ENCODE measurements at places on chromosomes 1 and 21.

- no peak for DNase-seq
Observed at GRCh38 chr1:175472464-175472863, 270.9 kb downstream of the TNR start.

DNA sequence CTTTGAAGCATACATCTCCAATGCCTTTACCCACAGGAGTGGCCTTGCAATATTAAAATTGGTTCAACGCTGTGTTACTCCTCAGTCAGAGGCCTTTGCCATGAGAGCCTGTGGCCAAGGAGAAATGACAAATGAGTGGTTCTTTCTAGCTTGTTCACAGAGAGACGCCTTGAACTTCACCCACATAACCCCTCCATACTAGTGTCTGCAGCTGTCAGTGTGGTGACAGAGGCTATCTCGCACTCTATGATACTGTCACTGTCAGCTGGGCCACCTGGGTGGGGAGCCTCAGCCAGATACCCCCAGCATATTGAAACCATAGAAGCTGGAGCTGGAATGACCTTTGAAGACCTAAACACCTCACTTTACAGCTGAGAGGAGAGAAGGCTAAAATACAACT, 57.4 kb upstream of the LBR start:
- DNase-seq = no peak

DNA sequence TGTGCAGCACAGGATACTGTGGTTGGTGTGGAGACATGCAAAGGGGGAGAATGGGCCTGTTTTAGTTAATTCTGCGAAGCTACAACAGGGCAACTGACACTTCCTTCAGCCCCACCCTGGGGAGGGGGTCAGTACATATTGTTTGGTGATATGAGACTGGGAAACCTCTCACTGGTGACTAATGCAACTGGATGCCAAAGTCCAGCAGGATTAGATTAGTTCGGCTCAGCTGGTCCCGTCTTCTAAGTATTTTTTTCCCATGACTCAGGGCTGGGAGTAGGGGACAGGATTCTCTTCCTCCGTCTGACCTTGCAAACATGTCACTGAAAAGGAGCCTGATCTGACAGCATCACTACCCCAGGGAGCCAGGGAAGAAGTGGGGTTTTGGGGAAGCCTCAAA, 43.0 kb downstream of the PLXNA2 start:
- no peak for DNase-seq

- no peak for DNase-seq
Observed at GRCh38 chr21:38438462-38438893, 59.8 kb downstream of the ERG start.

DNA sequence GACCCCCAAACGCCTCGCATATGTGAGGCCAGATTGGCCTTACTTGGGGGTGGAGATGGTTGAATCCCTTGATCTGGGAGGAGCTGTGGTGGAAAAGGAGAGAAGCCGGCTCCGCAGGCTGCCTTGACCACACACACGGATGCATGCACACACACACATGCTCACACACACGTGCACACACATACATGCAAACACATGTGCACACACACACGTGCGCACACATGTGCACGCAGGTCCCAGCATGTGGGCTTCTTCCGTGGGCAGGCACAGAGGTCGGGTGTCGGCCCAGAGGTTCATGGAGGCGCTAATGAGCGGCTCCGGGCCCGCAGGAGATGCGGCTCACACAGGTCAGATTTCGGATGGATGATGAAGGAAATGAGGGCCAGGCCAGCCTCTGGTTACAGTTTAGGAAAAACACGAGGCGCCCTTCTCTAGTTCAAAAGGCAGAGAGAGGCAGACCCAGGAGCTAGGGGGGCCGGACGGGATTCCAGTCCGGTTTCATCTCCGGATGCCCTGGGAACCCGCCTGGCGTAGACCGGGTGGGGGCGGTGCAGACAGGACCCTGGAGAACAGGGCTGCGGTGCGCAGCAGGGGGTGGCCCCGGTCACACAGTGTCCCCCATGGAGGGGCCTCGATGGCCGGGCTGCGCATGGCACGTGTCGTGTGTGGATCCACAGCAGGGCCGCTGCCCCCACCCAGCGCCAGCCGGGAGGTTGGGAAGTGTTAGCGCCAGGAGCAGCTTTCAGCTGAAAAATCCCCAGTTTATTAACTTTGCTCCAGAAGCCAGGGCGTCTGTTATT, 91.1 kb upstream of the ACTRT2 start:
- DNase-seq = no peak

- no peak for DNase-seq
Observed at GRCh38 chr1:55369474-55369873, 154.3 kb upstream of the USP24 start.

DNA sequence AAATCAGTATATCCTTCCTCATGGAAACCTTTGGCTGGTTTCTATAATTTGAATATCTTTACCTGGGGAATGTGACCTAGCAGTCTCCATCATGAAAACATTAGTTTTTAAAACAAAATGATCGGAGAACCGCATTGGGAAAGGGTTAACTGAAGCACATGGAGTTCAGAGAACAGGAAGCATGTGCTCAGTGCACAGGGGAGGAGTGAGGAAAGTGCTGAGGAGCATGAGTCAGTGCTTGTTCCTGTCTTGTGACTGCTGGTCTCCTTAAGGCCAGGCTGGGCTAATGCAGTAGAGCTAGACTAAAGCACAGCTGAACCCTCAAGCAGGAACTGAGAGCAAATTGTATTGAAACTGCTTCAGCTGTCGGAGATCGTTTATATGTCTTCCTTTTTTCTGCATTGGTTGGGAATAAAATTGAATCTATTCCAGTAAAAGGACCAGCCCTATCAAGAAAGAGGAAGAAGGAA, 5.8 kb downstream of the IFI16 start:
- peak; percentile 96 for DNase-seq

DNA sequence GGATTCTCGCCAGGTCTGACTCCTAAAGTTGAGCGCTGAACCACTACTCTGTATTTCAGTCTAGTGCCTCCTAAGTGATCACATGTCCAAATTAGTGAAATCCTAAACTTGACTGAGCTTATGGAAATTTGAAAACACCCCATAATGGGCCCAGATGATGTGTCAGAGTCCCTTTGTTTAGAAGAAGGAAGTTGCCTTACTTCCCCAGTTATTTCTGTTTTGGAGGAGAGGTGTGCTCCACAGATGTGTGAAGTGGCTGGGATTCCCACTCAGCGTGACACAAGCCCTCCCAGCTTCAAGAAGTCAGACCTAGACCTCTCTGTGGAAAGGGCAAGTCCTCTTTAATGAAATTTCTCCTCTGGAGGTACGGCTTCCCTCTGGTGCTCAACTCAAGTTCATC, 188.8 kb downstream of the TTLL7 start:
- DNase-seq = no peak

GRCh38 chr1:31482482-31483011, 69.5 kb downstream of the SERINC2 start:
- DNase-seq = no peak

- DNase-seq = no peak
Observed at GRCh38 chr1:18723206-18723605, 92.6 kb downstream of the PAX7 start.

- DNase-seq = no peak
Observed at GRCh38 chr1:97337250-97338030, 583.4 kb downstream of the DPYD start.

DNA sequence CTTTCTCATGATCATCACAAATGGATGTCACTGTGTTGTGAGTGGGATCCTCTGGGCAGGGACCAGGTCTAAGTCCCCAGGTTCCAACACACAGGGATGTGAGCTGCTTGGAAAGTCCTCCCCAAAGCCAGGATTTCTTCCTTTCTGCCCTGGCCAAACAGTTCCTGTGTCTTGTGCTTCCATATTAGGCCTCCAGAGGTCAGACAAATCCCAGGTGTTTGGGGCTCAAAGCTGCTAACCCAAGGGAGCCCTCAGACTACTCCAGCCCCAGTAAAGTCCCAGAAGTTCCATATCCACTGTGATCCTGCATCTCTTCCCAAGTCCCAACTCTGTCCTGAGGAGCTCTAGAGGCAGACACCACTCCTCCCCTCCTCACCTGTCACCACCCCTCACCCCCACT, 27.7 kb upstream of the MAGOH start:
- no peak for DNase-seq

- DNase-seq = no peak
Observed at GRCh38 chr1:207025146-207025880, 7.2 kb downstream of the C1orf116 start.

DNA sequence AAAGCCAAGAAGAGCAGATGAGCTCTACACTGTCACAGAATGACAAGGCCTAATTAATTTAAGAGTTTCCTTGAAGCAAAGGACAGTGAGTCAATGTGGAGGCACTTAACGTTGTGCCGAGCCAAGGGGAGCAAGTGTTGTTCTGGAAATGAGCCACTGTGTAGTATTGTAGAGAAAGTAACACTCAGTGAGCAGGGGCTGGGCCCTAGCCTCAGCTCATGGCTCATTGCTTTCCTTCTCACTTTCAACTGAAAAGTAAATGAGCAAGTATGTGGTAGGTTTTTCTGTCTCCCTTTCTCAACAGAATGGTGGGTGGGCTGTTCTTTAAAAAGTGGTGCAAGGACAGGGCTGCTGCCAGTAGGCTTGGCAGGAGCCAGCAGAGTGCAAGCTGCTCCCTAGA, 11.8 kb upstream of the KIAA0040 start:
- no peak for DNase-seq

- no peak for DNase-seq
Observed at GRCh38 chr1:42797979-42798378, 13.2 kb downstream of the TMEM269 start.

DNA sequence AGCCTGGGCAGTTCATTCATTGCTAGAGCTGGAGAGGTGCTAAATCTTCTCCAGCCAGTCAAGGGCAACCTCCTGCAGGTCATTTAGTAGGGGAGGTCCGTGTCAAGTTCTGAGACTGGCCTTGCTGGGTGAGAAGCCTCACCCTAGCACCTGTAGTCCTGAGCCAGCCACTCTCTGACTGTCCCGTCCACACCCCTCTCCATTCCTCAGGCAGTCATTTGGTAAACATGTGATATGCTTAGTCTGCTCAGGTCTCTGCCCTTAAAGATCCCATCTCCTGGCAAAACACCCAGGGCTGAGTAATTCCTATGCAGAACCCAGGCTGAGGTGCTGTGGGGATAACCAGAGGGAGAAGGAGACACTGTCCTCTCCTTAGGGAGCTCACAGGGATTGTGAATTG, 13.7 kb upstream of the IGFN1 start:
- DNase-seq = no peak

GRCh38 chr1:220775240-220775853, 11.4 kb upstream of the MTARC1 start:
- peak; percentile 13 for DNase-seq

GRCh38 chr1:203306089-203306964, 1.0 kb downstream of the BTG2 start:
- peak; percentile 23 for DNase-seq

GRCh38 chr1:4407851-4408250, 246.6 kb upstream of the AJAP1 start:
- DNase-seq = no peak

DNA sequence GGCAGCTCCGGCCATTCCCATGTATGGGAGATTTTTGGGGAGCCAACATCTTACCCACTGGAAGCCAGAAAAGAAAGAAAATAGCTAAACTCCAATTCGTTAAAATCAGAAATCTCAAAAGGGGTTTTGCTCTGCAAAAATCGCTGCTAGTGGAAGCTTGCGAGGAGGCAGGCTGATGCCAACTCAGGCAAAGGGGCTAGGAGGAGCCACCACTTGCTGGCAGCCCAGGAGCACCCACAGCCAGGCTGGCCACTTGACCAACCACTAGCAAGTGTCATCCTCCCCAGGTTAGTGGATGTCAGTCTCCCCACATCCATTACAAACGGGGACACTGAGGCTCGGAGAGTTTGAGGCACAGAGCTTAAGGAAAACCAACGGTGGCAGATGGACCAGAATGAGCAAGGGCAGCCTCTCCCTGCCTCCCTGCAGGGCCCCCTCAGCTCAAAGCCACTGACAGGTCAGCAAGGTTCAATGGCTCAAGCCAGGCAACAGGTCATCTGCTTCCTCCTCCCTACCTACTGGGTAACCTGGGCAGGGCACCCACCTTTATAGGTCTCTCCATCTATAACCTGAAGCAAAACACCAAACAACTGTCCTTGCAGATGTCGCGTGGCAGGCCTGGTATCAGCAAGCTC, 10.8 kb downstream of the KCNN3 start:
- DNase-seq = no peak

GRCh38 chr1:238951809-238952208, 434.6 kb upstream of the CHRM3 start:
- no peak for DNase-seq

- DNase-seq = no peak
Observed at GRCh38 chr1:153610811-153611301, 2.1 kb downstream of the S100A16 start.

DNA sequence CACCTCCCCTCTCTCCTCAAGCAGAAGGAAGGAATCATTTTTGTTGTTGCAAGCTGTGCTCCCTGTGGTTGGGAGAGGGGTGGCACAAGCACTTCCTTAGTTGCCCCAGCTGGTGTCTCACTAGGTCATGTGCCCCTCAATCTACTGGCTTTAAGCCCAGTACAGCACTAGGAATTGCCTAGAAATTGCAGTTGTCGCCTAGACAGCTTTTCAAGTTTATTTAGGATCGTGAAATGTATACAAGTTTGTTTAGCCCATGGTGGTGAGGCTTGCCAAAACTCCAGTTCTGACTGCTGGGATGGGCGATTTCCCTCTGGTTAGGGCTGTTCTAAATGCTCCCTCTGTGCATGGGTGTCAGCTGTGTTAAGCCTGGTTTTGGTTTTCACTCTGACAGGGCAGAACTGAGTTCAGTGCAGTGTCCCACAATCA, 126.8 kb upstream of the ZNF644 start:
- DNase-seq = peak; percentile 20

- no peak for DNase-seq
Observed at GRCh38 chr1:99281105-99281504, 16.8 kb downstream of the PLPPR4 start.

DNA sequence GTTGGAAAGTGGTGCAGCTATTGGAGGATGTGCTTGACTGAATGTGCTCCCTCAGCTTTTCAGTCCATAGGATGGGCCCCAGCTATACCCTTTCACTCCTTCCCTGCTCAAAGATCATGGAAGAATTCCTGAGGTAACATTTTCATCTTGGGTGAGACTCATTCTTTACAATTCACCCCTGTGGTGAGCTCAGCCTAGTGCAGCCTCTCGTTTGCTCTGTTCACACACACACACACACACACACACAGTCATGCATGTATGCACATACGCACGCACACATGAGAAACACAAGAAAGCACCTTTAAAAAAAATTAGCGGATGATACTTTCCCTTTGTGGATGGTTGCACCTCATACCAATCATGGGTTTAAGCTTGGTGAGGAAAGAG, 25.8 kb downstream of the CCN1 start:
- DNase-seq = no peak

- DNase-seq = no peak
Observed at GRCh38 chr1:94126651-94127050, 5.7 kb upstream of the ABCA4 start.
